ENCODE measurements at places on chromosomes 2 and 18.

GRCh38 chr2:224711859-224712665 lies 4.1 kb downstream of the CCDC195 start:
- DNase-seq = no peak

DNA sequence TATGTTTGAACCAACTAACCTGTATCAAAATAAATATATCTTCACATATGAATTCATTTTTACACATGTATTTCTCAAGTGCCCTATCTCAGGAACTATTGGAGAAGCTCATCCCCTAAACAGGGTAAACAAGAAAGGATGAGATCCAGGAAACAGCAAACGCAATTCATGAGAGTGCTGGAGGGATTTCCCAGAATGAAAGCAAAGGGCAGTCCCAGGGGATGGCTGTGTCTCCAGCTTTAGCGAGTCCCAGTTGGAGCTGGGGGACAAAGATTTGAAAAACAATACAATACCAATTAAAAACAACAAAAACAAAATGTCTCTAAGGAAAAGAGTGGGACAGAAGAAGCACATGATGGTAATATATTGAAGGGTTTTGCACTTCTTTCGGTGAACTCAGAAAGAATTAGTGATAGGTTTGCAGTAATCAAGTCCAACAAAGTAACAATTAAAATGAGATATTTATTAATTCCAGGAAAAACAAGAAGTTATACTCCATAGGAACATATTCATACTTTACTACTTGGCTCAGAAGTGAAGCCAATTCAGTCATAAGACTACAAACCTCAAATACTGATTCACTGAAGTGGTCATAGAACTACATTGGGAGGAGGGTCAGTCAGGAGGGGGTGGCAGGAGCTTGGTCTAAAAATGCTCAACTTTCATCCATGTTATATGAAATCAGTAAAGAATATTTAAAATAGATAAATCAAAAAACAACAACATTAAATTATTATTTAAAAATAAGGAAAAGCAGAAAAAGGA lies 73.1 kb upstream of the PDE1A start:
- DNase-seq = no peak

DNA sequence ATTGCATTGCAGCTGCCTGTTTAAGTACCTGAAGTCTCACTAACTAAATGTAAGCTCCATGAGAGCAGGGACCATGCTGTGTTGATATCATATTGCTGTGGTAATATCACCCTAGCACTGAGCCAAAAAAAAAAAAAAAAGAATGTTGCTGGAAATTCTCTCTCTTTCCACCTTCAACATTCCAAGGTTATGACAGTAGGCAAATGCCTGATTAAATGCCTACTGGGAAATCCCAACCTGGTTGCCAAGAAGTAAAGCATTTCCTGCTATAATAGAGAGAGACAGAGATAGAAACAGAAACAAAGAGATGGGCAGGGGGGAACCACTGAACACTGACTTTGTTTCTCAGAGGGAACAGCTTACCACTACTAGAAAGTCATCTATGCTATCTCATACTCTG lies 1604.2 kb downstream of the LRP1B start:
- DNase-seq = no peak

- no peak for DNase-seq
Measured at GRCh38 chr2:7588295-7588694, 671.1 kb downstream of the RNF144A start.

GRCh38 chr2:65161551-65162100 lies 31.7 kb upstream of the RAB1A start:
- DNase-seq = no peak

GRCh38 chr2:132640116-132640515 lies 29.9 kb downstream of the LYPD1 start:
- no peak for DNase-seq

- DNase-seq = no peak
Measured at GRCh38 chr2:70941701-70942100, 6.0 kb downstream of the ATP6V1B1 start.

DNA sequence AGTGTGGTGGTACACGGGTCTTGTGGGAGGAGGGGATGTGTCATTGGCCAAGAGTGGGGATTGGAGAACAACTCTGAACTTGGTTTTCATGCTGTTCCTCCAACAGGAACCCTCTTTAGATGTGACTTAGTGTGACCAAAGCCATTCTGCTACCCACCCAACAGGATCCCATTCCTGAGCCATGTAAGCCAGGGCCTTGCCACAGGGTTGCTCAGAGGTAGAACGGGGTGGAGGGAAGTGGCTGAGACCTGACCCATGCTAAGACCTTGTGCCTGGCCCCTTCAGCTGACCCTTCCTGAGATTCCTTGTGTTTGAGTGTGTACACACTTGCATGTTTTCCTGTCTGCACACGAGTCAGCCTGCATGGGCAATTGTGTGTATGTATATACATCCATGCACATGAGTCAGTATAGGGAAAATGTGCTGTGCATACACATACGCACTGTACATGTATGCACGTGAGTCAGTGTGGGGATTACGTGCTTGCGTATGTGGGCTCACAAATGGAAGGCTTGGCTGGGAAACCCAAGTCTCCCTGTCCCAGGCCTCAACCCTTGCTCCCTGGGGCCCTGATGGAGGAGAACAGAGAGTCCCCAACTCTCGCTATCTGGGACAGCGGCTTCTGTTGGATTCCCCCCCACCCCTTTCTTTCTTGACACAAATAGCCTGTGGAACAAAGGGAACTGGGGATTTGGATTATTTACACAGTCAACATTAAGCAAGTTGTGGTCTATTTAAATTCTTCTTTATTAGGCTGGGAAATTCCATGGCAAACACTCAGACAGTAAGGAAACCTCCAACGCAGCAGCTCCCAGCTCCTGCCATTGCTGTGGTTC lies 339.8 kb downstream of the DYSF start:
- DNase-seq = no peak

DNA sequence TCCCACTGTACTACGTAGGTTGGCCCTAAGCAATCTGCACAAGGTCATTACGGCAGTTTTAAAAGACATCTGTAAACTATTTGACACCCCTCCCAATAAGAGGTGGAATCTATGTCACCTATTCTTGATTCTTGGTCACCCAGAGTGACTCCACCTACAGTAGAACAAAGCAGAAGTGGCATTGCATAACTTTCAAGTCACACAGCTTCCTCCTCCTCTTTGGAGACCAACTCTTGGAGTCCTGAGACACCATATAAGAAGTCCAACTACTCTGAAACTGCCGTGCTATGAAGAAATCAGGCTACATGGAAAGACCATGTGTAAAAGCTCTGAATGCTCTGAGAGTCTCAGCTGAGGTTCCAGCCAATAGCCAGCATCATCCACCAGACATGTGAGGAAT lies 253.5 kb upstream of the CDH20 start:
- no peak for DNase-seq

GRCh38 chr18:41323044-41323443 lies 632.0 kb upstream of the PIK3C3 start:
- DNase-seq = no peak

DNA sequence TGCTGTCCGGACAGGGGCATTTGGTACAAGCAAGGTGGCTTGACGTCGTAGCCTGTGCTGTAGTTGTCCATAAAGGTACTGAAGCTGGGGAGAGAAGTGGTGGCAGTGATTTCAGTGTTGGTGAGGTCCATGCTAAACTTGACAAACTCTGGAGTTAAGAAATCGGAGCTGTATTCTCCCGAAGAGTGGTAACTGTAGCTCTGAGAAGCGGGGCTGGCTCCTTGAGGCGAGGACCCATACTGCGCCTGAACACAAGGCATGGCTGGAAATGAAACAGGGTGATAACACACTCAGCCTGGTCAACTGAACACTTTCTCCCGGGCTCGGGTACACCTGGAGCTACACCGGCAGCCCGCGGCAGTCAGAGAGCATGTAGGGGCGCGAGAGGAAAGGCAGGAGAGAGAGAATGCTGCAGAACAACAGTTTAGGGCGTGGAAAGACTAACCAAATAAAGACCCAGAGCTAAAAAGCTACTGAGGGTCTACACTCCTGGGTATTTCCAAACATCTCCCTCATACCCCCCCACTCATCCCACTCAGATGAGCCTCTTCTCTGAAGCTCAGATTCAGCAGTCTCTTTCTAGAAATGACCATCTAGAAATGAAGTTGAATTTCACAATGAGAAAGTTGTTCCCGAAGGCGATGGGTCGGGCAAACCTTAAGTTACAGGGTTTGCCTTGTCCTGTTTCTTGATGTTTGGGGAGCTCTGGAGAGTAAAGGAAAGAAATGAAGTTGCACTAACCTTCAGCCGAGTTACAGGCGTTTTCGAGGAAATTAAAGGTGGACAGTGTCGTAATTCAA lies 2.4 kb downstream of the NR4A2 start:
- DNase-seq = no peak

- DNase-seq = no peak
Measured at GRCh38 chr18:5962362-5962761, 67.0 kb upstream of the TMEM200C start.

- no peak for DNase-seq
Measured at GRCh38 chr2:102717308-102718018, 44.4 kb upstream of the TMEM182 start.

Measured in CD4-positive, alpha-beta T cell treated with Interferon gamma for 1 hour (primary cell).